Activated CD8-positive, alpha-beta T cell treated with anti-CD3 and anti-CD28 coated beads for 36 hours (primary cell): ENCODE measurements at places on chromosomes 3 and 15. TPM values are rescaled to one million over a fixed set of nuclear protein-coding genes. Genes with fewer than 3 reads are reported as not detected.
A peak's percentile ranks its signal among the peaks of the same experiment; 100 is the strongest.

GRCh38 chr15:57537488-57538264 lies 54.0 kb upstream of the MYZAP start:
- DNase-seq: no peak

Gene MAP6D1
- total RNA-seq: 3.8 TPM

Gene TEX55
- not detected for total RNA-seq

GRCh38 chr3:194504146-194504545 lies 17.3 kb upstream of the ATP13A3 start:
- DNase-seq: no peak

Gene ALPK3
- total RNA-seq: 0.04 TPM

- DNase-seq: no peak
Measured at GRCh38 chr3:16482194-16482769, 31.2 kb downstream of the RFTN1 start.

Gene GP5
- 0.72 TPM for total RNA-seq

Gene GPR171
- total RNA-seq: 91.8 TPM

GRCh38 chr15:66957431-66957720 lies 108.0 kb upstream of the SMAD3 start:
- no peak for DNase-seq

Gene TIMP4
- total RNA-seq: not detected

DNA sequence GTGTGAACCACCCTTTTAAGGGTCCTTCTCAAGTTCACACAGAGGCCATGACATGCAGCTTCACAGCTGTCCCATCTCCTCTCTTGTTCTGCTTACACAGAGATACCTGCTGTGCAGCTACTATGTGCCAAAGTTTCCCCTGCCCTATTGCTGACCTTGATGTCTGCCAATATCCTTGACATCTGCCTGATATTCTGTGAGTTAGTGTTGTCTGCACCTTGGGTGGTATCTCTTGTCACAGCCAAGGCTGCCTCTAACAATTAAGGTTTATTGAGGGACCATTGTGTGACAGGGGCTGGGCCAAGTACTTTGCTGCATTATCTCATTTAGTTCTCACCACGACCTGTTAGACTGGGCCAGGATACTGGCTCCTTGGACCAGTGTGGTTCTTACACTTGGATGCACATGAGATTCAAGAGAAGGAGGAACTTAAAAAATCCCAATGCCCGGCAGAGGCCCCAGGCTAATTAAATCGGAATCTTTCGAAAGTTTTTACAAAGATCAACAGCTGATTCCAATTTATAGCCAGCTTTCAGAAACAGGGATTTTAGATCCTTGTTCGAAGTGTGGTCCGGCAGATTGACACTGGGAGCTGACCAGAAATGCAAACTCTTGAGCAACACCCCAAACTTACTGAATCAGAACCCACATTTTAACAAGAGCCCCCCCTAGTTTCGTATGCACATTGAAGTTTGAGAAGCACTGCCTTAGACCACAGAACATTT lies 178.6 kb downstream of the SATB1 start:
- DNase-seq: no peak

DNA sequence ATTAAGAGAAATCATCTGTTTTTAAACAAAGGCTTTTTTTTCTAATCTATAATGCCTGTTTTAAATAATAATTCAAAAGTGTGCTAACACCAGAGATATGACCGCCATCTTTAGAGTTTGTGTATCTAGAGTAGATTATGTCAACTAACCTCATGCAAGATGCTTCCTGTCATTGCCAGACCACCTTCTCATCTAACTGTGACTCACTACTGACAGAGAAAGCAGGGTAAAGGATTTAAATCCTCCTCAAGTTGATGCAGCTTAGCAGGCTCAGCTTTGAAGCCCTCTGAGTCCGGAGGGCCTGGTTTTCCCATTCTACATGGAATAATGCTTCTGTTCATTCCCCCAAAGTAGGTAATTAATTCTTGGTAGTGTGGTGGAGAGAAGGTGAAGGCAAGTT lies 108.5 kb downstream of the ECT2 start:
- no peak for DNase-seq

- no peak for DNase-seq
Measured at GRCh38 chr3:188537606-188538005, 383.6 kb downstream of the LPP start.

- peak; percentile 4 for DNase-seq
Measured at GRCh38 chr3:113266738-113267137, 55.4 kb downstream of the BOC start.
